Stimulated activated effector memory CD8-positive, alpha-beta T cell treated with anti-CD3 and anti-CD28 coated beads, Interleukin-12 subunit alpha, Interleukin-12 subunit beta, amount 100 ng/mL, for 72 hours (primary cell): ENCODE measurements at places on chromosomes 7 and 10.

- no peak for DNase-seq
These were observed 186.8 kb downstream of the CTTNBP2 start for GRCh38 chr7:117686311-117686935.

- no peak for DNase-seq
These were observed 294.5 kb upstream of the NFE2L3 start for GRCh38 chr7:25857376-25858067.

DNA sequence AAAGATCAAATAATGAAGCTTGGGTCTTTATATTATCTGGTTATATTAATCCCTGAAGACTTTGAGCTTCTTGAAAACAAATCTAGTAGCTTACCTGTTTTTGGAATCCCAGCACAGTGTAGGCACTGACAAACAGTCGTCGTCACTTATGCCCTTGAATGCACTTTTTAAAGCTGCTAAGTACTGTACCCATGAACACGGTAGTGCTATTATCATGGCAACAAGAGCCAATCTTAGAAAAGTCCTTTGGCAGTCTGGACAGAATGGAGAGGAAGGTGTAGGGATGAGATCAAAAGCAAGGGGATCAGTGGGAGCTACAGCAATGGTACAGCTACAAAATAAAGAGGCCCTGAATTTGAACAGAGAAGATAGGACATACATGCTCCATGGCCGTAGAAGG lies 9.4 kb downstream of the SLC25A13 start:
- DNase-seq = no peak

- no peak for DNase-seq
These were observed 5.7 kb upstream of the GNAI1 start for GRCh38 chr7:80128918-80129317.

DNA sequence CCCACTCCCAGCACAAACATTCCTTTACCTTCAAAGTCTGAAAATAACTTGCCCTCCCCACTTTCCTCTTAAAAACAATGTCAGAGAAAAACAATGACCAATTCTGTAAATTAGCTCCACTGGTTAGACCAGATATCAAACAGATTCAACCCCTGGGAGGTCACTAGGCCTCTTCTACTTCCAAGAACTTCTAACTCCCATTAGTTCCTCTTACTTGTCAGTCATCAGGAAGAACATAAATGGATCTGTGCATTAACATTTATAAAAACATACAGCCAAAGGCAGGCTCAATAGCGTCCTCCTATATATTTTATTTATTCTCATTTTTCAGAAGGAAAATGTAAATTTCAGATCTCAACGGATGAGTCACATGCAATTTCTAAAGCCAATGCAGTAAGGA lies 2.2 kb downstream of the ELAPOR2 start:
- no peak for DNase-seq

- DNase-seq = no peak
These were observed 2.8 kb downstream of the TDRD1 start for GRCh38 chr10:114181971-114182370.
